Stimulated activated CD4-positive, alpha-beta T cell treated with anti-CD3 and anti-CD28 coated beads, TNF-alpha, amount 100 ng/mL, for 4 hours (primary cell): ENCODE measurements at places on chromosomes 6 and 20.

GRCh38 chr6:15936503-15936902, 192.4 kb upstream of the MYLIP start:
- DNase-seq, result no peak

GRCh38 chr6:139608466-139609261, 234.2 kb upstream of the CITED2 start:
- no peak for DNase-seq

GRCh38 chr6:10505529-10505928, 15.6 kb upstream of the GCNT2 start:
- DNase-seq, result no peak

DNA sequence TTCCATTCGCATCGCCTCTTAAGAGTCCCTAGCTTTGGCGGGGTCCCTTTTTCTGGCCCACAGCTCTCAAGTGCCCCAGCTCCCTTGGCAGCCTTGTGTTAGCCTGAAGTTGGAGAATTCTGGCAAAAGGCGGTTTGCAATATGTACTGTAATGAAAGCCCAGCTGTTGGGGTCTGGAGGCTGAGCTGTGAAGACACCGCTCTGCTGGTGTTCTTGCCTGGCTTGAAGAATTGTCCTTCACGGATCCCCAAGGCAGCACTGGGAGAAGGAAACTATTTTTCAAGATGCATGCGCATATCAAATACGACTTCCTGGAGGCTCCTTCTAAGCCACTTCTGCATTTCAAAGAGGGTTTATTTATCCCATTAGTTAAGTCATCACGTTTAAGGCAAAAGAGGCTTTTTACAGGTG, 21.4 kb upstream of the CITED2 start:
- no peak for DNase-seq

DNA sequence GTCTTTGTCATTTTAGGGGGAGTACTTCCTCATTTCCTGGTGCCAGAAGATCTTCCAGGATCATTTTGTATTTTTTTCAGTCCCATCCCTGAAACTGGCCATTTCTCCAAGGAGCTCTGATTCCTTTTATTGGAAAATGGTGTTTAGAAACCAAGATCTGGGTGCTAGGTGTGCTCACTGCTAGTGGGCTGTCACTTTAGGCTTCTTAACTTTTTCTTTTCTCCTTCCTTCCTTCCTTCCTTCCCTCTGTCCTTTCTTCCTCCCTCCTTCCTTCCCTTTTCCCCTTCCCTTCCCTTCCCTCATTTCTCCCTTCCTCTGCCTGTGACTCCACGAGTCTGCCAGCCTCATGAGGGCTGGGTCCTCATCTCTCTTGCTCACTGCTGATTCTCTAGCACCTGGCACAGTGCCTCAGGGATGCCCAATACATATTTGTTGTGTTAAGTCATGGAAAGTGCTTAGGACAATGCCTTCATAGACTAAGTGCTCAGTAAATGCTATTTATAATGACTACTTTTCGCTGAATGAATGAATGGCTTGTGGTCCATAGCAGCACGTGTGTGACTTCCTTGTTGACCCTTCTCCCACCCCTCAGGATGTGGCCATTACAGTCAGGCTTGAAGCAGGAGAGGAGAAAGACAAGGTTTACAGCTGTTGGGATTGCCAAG, 36.9 kb downstream of the APCDD1L start:
- DNase-seq, result no peak

DNA sequence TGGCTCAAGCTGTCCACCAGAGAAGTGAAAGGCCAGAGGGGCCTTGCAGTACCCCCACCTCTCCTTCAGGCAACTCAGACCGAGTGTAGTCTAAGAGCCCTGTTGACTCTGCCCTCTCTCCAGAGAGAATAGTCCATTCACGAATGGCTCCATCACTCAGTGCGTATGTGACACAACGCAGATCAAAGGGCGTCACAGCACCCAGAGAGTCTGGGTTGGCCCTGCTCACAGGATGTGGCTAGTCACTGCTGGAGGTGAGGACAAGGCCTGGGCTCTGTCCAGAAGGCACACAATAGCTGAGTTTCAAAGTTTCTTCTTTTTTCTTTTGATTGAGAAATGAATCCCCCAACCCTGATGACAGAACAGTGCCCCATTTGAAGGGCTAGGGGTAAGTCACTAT, 74.1 kb downstream of the TRMT11 start:
- DNase-seq, result no peak

DNA sequence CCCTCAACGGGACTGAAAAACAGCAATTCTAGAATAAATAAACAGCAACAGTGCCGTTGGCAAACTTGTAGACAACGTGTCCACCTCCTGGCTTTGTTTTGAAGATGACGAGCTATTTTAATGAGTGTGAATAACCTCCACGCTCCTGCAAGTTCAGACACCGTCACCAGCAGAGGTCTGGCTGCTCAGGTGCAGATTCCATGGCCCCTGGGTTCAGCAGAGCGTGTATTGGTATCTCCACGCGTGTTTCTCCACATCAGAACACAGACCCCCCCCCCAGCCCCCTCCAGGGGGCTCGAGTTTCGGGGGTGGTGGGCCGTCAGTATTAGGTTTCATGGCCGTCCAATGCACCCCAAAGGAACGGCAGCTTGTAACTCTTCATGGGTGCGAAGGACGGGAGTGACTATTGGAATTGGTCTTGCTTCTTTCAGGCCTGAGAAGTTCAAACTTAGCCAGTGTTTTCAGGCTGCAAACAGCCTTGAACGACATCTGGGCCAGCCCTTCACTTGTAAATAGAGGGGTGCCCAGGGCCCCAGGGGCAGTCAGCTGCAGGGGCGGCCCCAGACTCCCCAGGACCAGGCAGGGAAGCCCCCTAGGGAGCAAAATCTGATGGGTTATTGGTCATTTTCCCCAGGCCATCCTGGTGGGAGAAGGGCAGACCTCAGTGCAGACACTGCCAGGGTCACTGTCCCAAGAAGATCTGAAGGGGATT, 308.6 kb downstream of the TAF4 start:
- DNase-seq, result no peak

DNA sequence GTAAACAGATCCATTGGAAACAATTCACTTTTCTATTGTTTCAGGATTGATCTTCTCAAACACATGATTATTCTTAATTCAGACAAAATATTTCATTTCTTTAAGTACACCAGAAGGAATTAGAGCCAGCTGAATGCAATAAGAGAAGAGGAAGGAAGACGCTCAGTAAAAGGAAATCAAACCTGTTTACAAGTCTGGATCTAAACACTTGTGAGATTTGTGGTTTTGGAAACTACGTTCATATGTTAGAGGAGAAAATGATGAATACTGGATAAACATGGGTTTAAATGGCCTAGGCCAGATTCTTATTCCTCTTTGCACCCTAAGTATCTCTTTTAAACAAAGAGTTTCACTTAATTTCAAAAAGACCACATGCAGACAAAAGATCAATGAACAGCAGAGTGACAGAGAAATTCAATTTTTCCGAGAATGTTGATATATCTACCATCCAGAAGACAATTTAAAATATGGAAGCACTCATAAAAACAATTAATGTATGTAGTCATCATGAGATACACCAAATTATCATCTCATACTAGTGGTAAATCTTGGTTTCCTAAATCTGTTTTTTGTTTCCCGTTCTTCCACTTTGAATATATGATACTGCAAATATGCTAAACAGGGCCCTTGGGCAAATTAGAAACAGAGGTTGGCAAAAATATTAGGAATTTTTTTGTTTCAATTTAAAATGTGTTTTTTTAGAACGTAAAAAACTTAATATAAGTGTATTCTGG, 703.5 kb upstream of the CITED2 start:
- no peak for DNase-seq

GRCh38 chr20:56764671-56765070, 135.6 kb downstream of the TFAP2C start:
- no peak for DNase-seq

- DNase-seq, result no peak
These were observed 8.7 kb upstream of the DSP start for GRCh38 chr6:7532821-7533220.

DNA sequence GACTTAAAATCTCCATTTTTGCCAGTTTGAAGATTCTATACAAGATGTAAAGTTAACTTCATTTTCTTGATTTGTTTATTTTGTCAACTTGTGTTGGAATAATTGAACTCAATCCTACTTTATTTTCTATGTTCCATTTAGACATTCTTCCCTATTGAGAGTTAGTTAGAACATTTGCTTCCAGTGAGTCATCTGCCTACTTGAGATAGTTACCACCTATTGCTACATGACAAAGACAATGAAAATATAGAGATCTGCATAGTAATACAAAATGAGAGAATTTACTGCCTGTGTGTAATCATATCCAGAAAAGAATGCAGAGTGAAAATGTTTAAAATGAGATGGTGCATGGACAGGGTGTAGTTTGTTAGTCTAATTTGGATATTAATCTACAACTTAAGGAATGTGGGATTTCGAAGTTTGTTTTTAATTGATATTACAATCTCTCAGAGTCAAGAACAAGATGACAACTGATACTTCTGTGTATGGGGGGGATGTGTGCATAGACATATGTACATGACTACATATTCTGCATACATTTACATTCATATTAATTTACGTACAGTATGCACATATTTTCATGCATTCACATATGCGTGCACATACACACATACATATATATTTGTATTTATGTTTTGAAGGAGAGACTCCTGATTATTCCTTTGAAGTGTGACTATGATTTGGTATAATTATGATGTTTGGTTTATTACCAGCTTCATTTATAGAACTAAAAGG, 420.1 kb downstream of the NKAIN2 start:
- DNase-seq, result no peak

- no peak for DNase-seq
These were observed 37.4 kb downstream of the ANGPT4 start for GRCh38 chr20:878511-879307.

DNA sequence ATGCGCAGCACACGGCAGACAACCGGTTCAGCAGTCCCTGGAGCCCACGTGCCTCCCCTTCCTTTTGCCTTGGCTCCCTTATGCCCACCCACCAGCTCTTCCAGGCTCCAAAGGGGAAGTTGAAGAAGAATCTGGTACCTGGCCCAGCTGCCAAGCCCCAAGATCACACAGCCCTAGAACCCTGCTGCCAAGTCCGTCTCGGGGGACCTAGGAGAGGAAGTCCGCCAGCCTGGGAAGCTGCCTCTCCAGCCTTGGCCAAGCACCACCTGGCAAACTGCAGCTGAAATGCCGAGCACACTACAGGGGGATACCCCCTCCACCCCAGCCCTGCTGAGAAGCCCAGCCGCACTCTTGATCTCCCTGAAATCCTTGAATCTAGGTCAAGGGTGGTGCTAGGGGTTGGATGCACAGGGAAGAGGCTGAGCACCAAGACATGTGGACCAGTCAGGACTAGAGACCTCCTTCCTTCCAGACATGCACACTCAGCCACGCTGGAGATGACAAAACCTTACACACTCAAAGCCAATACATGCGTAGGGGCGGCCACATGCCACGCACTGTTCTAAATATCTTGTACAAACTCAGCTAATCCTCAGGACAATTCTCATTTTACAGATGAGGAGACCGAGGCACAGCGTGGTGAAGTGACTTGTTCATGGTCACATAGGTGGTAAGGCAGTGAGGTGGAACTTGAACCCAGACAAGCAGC, 124.1 kb downstream of the PREX1 start:
- no peak for DNase-seq

DNA sequence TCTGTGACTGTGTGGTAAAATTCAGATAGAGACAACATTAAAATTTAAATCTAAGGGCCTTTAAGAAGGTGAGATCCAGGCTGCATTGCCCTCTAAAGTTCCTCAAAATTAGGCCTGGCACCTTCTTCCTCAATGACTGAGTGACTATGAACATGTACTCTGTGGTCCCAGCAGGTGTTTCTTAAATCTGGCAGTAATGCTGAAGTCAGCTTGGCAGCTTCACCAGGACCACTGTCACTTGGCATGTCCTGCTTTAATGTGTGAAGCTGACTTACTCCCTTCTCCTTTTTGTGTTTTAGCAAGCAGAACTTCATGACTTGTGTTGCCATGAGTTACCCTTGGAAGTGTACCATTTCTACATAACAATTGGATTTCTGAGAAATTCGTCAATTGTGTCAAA, 141.7 kb downstream of the NKAIN2 start:
- no peak for DNase-seq

- DNase-seq, result no peak
These were observed 72.0 kb downstream of the DST start for GRCh38 chr6:56570413-56571359.

GRCh38 chr6:165183496-165184140, 125.8 kb downstream of the C6orf118 start:
- DNase-seq, result no peak

- no peak for DNase-seq
These were observed 99.0 kb upstream of the TNFAIP3 start for GRCh38 chr6:137767911-137768690.

DNA sequence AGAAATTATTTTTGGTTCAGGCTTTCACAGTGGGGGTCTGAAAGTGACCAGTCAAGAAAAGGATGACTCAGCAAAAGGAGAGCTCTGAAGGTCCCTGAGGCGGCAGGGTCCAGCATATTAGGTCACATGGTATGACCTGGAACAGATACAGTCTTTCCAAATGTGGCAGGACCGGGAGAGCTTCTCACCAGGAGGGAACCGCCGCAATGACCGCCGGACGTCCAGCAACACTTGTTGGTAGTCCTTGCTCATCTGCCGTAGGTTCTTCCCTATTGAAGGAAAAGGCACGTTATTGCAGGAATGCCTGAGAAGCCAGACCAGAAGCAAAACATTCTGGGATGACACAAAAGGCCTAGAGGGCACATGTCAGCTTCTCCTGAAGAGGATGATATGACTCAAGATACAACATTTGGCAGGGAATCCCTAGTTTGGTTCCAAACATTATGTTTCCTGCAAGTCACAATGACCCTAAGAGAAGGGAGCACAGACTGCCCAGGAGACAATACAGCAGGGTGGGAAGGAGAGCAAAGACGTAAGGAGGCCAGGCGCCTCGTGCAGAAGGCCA, 17.4 kb downstream of the TBC1D20 start:
- DNase-seq, result no peak

DNA sequence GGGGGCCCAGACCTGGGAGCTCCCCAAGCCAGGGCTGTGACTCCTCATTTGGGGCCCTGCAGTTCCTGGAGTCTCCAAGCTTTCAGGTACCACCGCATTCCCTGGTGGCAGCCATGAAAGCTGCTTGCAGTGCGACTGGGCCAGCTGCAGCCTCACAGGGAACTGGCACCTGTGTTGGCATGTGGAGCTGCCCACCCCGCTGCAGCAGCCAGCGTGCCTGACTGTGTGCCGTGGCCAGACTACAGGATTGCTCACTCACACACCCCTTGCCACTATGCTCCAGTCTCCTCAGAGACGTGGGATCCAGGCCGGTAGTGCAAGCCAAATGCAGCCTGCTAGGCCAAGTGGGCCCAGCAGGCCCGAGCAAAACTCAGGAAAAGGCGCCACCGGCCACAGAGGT, 450.7 kb downstream of the COL12A1 start:
- DNase-seq, result no peak
